Esophagus squamous epithelium (tissue), 5 donors: ENCODE measurements at places on chromosomes 12 and 14. TPM values are rescaled to one million over a fixed set of nuclear protein-coding genes. Genes with fewer than 3 reads are reported as not detected.

GRCh38 chr14:76937181-76938091 lies 91.1 kb downstream of the IRF2BPL start:
- DNase-seq, result no peak

DNA sequence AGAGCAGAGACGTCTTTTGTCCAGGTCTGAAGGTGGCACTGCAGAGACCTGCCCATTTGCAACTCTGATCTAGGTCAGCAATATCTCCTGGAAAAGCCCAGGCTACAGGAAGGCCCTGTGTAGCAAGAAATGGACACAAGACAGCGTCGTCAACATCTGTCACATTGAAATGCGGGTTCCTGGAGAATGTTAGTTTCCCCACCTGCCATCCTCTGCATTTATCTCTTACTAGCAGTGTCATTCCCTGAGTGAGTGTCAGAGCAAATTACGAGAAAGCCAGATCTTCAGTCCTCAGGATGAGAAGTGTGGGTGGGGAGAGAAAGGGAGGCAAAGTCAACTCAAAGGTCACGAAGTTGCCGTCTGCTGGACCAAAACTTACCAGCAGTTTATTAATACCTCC lies 27.4 kb upstream of the FLVCR2 start:
- no peak for DNase-seq

- no peak for DNase-seq
These were observed 109.2 kb downstream of the NUAK1 start for GRCh38 chr12:106029532-106029931.

DNA sequence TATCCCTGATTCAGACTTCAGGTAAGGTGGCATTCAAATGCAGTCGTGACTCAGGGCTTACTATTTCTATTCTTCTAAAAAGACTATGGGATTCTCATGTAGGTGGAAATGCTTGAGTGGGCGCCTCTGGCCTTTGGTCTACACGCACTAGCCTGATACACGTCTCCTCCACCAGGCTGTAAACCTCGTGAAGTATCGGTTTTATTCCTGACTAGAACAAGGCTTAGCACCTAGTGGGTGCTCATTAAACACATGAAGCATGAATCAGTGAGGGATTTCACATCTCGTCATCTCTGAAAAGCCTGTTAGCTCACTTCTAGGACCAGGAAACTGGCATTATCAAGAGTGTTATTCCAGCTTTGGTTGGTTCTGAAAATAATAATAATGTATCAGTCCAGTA lies 17.7 kb upstream of the HNF1A start:
- no peak for DNase-seq

The COA8 gene
- 28.7 TPM for total RNA-seq
